ENCODE measurements at places on chromosomes 12 and 14.

GRCh38 chr14:89125216-89125615, 291.8 kb downstream of the FOXN3 start:
- no peak for DNase-seq

DNA sequence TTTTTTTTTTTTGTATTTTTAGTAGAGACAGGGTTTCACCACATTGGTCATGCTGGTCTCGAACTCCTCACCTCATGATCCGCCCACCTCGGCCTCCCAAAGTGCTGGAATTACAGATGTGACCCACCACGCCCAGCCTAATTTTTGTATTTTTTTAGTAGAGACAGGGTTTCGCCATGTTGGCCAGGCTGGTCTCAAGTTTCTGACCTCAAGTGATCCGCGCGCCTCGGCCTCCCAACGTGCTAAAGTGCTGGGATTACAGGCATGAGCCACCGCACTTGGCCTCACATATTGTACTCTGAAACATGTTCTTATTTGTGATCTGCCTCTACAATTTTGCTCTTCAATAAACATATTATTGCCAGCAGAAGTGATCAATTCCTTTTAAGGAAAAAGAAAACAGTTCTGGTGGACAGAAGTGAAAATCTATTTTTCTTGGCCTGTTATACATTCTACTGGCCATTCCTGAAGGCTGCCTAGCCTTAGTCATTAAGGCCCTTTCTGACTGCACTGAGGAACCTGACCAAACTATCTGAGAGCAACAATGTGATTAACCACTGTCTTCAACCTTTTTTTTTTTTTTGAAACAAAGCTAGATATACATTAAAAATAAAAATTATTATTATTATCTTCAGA, 36.1 kb downstream of the SNX6 start:
- DNase-seq, result no peak

- DNase-seq, result peak; percentile 82
Measured at GRCh38 chr14:92951912-92952471, 29.0 kb downstream of the CHGA start.

- no peak for DNase-seq
Measured at GRCh38 chr12:96141216-96141912, 52.8 kb upstream of the ELK3 start.

- no peak for DNase-seq
Measured at GRCh38 chr12:21553329-21553675, 27.2 kb downstream of the SPX start.
